Iris pigment epithelial cell (primary cell): ENCODE measurements at places on chromosomes 6 and 20.

DNA sequence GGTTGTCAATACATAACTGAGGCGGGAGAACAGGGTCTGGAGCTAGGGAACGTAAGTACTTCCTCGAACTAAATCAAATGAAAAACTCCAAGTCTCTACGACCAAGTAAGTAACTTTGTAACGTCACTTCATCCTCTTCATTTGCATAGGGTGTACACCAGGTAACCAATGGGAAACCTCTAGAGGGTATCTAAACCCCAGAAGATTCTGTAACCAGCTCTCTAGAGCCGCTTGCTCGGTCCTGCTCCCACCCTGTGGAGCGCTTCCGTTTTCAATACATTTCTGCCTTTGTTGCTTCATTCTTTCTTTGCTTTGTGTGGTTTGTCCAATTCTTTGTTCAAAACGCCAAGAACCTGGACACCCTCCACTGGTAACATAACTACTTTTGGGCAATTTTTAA is 133.5 kb upstream of the TMEM170B start:
- DNase-seq = no peak

GRCh38 chr6:7236306-7237209 is 76.4 kb downstream of the SSR1 start:
- no peak for DNase-seq

DNA sequence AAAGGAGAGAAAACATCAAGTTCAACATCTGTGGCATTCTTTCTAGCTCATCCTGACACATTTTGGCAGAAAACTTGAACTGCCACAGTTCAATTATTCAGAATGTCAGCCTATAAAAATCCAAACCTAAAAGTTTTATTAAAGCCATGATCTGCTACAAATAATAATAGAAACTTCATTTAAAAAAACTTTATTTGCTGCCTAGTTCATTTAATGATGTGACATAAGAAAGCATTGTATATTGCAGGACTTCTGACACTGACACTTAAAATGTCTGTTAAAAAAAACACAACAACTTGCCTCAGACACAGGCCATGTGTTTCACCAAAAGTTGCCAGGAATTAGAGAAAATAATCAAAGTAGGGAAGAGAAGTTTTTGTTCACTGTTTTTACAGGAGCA is 88.3 kb upstream of the HTR1E start:
- no peak for DNase-seq

GRCh38 chr6:125255201-125255600 is 46.6 kb downstream of the HDDC2 start:
- DNase-seq = peak; percentile 36

GRCh38 chr6:157020881-157021343 is 243.7 kb downstream of the ARID1B start:
- DNase-seq = peak; percentile 70

DNA sequence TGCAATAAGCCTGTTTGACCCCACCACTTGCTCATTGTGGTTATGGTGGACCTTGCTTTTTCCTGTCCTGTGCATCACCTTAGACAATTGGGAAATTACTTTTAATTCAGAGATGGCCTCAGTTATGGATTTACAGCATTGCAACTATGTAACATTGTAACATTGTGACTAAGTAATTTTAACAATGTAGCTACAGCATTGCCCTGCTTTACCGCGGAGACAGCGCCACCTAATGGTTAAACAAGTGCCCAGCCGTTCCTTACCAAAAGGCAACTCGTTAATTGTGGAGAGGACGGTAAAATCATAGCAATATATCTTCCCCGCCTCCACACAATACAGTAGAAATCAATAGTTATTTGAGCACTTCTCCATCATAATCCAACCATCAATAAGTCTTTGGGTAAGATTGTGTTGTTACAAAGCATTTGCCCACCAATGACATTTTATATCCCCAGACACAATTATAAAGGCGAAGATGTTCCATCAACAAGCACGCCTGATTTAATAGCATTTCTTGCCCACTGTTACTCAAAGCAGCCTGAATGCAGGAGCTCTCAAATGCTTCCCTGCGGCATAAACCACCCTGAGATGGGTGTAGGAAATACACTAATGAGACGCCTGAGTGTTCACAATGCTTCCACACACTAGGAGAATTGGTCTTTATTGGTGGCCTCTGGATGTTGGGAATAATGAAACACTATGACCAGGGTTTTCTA is 93.7 kb downstream of the PROKR2 start:
- DNase-seq = peak; percentile 61

- no peak for DNase-seq
Measured at GRCh38 chr6:109783250-109783986, 92.3 kb downstream of the FIG4 start.

- no peak for DNase-seq
Measured at GRCh38 chr20:57243480-57244220, 22.8 kb downstream of the BMP7 start.

GRCh38 chr6:28303570-28303969 is 22.2 kb downstream of the PGBD1 start:
- no peak for DNase-seq

DNA sequence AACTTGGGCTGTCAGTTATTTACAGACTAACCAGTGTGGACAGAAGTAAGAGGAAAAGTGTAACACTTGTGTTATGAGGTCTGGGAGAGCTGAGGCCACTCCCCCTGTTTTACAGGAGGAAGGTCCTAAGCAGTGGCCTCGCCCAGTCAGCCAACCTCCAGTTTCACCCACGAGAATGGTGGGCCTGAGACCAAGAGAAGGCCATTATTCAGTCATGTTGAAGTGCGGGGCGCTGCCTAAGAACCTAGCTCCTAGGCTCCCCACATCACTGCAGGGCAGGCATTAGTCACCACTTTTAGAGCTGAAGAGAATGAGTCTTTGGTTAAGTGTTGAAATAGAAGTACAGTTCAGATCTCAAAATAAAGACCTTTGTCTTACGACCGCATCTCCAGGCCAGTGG is 27.9 kb downstream of the CDYL start:
- peak; percentile 85 for DNase-seq

- no peak for DNase-seq
Measured at GRCh38 chr6:168128006-168128630, 49.1 kb upstream of the FRMD1 start.

- no peak for DNase-seq
Measured at GRCh38 chr6:38180586-38180985, 361.1 kb downstream of the ZFAND3 start.

- no peak for DNase-seq
Measured at GRCh38 chr6:150624191-150624590, 24.5 kb downstream of the PLEKHG1 start.

- no peak for DNase-seq
Measured at GRCh38 chr20:43987018-43987417, 72.4 kb downstream of the TOX2 start.

GRCh38 chr6:36280467-36280866 is 10.6 kb downstream of the PNPLA1 start:
- no peak for DNase-seq

DNA sequence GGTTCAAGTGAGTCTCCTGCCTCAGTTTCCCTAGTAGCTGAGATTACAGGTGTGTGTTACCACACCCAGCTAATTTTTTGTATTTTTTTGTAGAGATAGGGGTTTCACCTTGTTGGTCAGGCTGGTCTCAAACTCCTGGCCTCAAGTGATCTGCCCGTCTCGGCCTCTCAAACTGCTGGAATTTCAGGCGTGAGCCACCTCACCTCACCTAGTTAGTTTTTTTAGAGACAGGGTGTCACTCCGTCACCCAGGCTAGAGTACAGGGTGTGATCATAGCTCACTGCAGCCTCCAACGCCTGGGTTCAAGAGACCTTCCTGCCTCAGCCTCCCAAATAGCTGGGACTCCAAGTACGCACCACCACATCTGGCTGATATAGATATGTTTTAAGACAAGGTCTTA is 22.9 kb downstream of the SYTL3 start:
- no peak for DNase-seq

GRCh38 chr6:9468277-9468676 is 946.6 kb downstream of the TFAP2A start:
- no peak for DNase-seq

DNA sequence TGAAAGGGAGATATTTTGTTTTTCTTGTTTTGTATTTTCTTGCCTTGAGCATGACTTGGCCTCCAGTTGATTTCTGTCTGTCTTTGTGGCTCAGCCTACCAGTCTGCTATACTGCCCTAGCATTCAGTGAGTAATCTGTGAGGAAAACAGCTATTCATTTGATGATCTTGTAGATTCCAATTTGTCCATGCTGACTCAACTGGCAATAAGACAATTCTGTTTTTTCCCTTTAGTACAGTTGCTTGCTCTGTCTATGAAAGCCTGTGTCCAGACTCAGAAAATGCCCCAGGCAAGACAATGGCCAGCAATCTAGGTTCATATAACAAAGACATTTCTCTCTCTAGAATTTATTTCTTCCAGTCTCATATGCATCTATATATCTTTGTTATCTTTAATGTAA is 10.9 kb upstream of the SOX4 start:
- DNase-seq = peak; percentile 61

DNA sequence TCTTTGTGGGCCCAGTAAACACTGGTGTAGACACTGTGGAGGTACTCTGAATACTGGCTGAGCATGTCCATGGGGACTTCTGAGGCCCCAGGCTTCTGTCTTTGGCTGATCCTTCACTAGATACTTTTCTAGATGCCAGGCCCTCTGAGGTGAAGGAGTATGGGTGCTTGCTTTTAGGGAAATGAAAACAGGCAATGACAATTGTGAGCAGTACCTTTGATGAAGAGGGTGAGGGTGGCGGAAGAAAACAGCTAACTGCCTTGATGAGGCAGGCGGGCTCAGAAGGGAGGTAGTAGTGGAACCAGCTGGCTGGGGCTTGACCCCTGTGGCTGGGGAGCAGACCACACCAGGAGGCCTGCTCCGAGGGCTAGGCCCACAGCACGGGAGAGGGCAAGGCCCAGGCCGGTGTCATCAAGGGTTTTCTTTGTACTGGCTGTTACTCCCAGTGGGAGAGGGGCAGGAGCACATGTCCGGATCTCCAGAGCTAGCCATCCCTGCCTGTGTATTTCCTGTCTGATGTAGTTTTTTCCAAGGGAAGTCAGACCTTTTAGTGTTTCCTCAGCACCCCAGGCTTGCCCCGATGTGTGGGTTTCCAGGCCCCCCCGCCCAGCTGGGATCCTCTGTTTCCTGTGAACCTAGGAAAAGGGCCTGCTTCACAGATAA is 3.9 kb downstream of the PLCG1 start:
- DNase-seq = peak; percentile 55

GRCh38 chr20:16694161-16694560 is 35.7 kb upstream of the SNRPB2 start:
- no peak for DNase-seq

DNA sequence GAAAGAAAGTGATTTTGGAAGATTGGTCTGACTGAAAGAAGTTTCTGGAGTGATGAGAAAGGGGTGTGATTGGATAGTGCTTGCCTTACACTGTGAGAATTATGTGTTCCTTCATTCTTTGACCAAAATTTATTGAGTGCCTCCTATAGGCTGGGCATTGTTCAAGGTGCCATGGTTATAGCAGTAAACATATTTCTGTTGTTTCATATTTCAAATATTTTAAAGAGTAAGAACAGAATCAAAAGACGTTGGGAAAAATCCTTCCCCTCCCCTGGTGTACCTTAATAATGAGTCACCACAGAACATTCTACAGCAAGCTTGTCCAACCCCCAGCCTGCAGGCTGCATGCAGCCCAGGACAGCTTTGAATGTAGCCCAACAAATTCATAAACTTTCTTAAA is 78.6 kb downstream of the GCLC start:
- DNase-seq = peak; percentile 68

DNA sequence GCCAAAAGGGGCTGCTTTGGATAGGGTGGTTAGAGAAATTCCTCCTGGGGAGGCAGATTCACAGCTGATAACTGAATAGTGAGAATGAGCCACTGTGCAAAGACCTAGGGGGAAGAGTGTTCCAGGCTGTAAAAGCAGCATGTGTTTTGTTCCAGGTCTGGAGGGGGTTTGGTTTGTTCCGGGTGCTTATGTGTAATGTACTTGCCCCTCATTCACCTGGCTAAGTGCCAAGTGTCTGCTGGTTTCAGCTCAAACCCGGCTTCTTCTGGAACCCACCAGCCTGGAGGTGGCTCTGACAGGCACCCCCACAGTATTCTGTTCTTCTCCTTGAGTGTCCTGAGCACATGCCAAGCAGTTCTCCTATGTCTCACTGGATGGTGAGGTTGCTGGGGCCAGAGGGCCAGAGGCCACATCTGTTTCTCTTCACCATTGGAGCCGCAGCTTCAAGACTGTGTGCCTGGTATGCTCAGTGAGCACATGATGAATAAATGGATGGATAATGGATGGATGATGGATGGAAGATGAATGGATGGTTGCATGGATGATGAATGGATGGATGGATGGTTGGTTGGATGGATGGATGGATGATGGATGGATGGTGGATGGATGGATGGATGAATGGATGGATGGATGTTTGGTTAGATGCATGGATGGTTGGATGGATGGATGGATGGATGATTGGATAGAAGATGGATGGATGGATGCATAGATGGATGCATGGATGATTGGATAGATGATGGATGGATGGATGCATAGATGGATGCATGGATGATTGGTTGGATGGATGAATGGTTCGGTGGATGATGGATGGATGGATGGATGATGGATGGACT is 227.6 kb downstream of the BMP7 start:
- no peak for DNase-seq

- no peak for DNase-seq
Measured at GRCh38 chr6:107124934-107125348, 9.6 kb upstream of the BEND3 start.

DNA sequence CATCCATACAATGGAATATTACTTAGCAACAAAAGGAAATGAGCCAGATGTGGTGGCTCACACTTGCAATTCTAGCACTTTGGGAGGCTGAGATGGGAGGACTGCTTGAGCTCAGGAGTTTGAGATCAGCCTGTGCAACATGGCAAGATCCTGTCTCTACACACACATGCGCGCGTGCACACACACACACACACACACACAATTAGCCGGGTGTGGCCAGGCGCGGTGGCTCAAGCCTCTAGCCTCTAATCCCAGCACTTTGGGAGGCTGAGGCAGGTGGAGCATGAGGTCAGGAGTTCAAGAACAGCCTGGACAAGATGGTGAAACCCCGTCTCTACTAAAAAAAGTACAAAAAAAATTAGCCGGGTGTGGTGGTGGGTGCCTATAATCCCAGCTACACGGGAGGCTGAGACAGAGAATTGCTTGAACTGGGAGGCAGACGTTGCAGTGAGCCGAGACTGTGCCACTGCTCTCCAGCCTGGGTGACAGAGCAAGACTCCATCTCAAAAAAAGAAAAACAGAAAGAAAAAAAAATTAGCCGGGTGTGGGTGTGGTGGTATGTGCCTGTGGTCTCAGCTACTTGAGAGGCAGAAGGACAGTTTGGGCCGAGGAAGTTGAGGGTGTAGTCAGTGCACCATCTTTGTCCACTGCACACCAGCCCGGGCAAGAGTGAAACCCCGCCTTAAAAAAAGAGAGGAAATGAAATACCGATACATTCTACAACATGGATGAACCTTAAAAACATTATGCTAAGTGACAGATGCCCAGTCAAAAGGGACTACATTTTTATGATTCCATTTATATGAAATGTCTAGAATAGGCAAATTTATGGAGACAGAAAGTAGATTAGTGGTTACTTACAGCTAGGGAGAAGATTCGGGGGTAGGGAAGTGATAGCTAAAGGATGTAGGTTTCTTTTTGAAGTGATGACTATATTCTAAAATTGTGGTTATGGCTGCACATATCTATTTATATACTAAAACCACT is 52.5 kb downstream of the RBL1 start:
- no peak for DNase-seq

GRCh38 chr6:44088827-44089590 is 38.2 kb downstream of the MRPL14 start:
- no peak for DNase-seq

- DNase-seq = peak; percentile 82
Measured at GRCh38 chr6:44439270-44440045, 52.0 kb downstream of the CDC5L start.

GRCh38 chr6:169289257-169289618 is 35.6 kb upstream of the THBS2 start:
- DNase-seq = no peak

- DNase-seq = no peak
Measured at GRCh38 chr6:38808039-38808438, 92.9 kb downstream of the DNAH8 start.
